ENCODE measurements at places on chromosomes 3 and 15.

DNA sequence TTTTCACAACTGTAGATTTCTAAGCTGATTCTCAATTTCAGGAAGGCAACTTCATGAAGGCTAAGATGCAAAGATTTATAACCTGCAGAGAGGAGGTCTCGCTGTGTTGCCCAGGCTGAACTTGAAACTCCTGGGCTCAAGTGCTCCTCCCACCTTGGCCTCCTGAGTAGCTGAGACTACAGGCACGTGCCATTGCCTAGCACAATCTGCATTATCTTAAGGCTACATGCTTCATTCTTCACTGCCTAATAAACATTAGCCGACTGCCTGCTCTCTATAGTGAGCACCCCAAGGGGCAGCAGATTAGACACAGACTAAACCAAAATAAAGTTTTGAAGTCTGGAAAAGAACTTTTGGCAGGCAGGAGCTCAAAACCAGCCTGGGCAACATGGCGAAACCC, 17.1 kb downstream of the CPEB1 start:
- no peak for DNase-seq

DNA sequence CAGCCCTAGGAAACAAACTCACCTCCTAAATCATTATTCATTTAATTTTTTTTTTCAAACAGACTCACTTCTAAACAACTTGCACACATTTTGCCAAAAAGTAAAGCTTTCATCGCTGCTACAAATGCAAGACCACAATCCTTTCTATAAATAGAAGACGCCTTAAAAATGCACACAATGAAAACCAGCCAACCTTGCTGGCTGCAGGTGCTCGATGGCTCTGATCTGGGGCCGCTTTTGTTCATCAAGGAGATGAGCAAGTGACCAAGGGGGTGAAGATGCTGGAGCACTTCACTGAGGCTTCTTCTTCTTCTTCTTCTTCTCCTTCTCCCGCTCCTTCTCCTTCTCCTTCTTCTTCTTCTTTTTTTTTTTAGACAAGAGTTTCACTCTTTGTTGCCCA, 12.7 kb upstream of the SLC6A6 start:
- no peak for DNase-seq

GRCh38 chr3:112773-113172, 83.8 kb upstream of the CHL1 start:
- DNase-seq, result no peak

GRCh38 chr3:138327831-138328230, 1.8 kb downstream of the NME9 start:
- no peak for DNase-seq

GRCh38 chr15:51355096-51355495, 13.6 kb downstream of the GLDN start:
- no peak for DNase-seq

GRCh38 chr3:177778633-177779032, 581.4 kb upstream of the TBL1XR1 start:
- no peak for DNase-seq

- no peak for DNase-seq
Measured at GRCh38 chr15:81015621-81016488, 15.1 kb downstream of the TLNRD1 start.

- no peak for DNase-seq
Measured at GRCh38 chr15:75785771-75786574, 57.3 kb upstream of the UBE2Q2 start.

GRCh38 chr3:126746395-126747177, 42.5 kb downstream of the CHCHD6 start:
- DNase-seq, result no peak

- DNase-seq, result no peak
Measured at GRCh38 chr15:85745525-85746150, 49.1 kb downstream of the KLHL25 start.

- no peak for DNase-seq
Measured at GRCh38 chr3:50494126-50494525, 9.3 kb downstream of the CACNA2D2 start.

DNA sequence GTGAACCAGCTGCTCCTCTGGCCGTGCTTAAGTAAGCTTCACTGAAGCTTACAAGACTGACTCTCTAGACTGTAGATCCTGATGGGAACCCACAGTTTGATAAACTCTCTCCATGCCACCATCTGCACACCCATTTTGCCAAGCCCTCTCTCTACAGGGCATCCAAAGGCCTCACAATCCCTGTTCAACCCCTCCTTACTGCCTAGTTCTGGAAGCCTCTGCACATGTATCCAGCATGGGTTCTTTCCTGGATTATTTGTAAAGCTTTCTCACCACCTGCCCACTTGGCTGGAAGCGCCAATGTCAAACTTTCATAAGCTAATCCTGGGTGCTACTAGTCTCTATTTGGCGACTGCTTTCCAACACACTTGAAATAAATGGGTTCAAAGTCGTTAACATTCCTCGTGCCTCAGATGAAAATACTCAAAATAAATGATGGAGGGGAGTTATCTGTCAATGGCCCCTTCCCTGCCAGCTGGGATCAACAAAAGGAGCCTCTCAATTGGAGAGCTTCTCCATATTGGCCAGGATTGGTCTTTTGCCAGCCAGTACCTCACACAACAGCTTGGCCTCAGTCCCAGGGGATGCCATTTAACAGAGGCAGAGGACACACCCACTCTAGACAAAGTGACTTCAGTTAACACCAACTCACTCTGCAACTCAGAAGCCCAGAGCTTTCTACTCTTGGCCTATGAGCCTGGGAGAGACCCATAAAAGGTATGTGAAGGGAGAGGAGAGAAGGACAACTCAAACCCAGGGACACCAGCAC, 48.1 kb downstream of the SH3BP5 start:
- DNase-seq, result no peak

- no peak for DNase-seq
Measured at GRCh38 chr3:46700772-46701171, 420 bp upstream of the TMIE start.
